ENCODE measurements at places on chromosomes 3 and 15.

- no peak for DNase-seq
Observed at GRCh38 chr15:48355377-48355776, 24.1 kb downstream of the DUT start.

- DNase-seq, result no peak
Observed at GRCh38 chr3:98333989-98334606, 19.6 kb upstream of the OR5K4 start.

GRCh38 chr3:15964605-15965442 lies 167.0 kb upstream of the ANKRD28 start:
- DNase-seq, result no peak

DNA sequence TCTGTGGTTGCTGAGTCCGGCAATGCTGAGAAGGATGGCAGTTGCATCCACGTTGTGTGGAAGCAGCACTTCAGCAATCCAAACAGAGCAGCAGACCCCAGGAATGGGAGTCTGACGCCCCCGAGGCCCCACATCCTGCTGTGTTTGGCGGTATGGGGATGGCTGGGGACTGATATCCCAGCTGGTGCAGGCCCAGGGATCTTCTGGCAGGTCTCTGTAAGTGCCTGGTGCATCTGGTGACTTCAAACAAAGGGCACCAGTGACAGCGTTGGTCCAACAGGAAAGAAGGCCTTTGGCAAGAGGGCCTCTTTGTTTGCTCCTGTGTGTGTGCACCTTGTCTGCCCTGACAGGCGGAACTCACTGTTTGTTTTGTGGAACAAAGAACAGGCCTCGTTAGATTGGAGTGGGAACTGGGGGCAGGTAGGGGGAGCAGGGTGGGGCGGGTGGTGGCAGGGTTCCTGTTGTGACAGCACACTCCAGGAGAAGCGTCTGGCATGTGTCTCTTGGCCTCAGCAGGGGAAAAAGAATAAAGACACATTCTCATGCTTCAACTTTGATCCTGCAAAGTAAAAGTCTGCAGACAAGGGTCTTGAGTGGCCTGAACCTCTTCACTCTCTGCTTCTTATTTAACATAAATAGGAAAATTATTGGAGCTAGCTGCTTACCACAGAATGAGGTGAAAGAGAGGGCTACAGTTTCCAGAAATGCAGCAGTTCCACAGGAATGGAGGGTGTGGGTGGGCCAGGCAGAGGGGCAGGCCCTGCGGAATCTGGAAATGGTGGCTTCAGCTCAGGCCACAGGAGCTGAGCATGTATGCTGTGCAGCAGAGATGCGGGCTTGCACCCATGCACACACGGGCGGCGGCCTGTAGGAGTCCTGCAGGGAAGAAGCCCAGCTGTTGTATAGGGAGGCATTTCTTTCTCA lies 94.5 kb upstream of the MYZAP start:
- no peak for DNase-seq

DNA sequence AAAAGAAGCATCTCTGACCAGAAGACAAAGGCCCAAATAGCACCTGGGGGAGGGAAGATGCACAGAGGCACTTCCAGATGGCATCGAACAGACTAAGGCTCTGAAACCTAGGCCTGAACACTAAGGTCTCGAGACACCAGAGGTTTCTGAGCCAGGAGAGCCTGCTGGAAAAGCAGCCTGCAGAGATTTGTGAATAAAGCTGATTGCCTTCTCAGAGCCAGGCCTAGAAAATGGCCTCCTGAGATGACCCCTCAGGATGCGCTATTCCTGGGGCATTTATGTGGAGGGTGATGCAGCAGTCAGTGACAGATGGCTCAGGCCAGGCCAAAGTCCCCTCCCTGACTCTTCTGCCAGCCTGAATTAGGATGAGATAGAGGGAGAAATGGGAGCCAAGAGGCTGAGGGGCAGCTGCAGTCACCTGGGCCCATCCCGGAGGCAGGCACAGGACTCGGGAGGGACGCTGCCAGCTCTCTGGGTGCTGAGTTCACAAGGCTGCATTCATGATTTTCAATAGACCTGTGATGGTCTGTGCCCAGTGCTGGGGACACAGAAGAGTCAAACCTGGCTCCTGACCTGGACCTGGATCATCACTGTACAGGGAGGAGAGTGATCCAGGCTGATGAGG lies 6.9 kb downstream of the PRSS50 start:
- DNase-seq, result no peak

DNA sequence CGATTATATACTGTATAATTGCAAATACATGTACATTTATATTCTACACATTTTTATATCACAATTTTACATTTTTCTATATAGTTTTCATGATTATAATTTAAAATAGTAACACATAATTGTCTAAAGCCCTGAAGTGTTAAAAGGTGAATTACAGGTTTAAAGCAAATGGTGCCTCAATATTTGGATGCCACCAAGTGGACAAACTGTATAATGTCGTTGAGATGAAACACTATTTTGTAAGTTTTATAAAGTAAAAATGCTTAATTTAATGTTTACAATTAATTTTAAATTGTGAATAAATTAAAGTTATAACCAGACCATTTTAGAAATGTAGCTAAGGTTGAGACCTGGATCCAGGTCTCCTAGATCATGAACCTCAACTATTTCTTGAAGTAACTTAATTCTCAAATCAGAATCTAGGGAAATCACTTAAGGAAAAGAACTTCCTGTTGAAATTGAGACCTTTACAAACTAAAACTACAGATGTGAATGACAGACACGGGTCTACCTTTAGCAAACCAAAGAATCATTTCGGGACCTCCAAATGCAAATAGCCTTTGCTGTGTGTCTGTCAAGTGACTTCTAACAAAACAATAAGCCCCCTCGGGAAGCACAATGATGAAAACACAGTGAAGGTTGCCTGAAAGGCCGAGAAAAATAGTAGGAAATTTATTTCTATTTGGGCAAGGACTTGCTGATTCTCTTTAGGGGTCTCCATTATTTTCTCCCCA lies 37.8 kb downstream of the EHHADH start:
- no peak for DNase-seq

DNA sequence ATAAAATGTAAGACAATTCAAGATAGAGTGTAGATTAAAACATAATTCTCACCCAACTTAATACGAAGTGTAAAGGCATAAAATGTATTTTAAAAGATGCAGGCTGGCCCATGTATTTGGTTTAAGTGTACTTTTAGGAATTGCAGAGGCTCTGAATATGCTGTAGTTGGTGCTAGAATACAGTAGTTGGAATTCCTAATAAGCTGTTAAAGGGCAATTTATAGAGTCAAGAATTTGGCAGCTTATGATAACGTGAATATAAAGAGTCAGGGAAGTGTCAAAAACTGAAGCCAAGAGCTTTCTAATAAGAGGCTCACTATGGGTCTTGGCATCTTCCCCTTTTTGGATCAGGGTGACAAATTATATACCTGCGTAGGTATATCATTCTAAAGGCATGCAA lies 36.5 kb downstream of the ADAMTS9 start:
- no peak for DNase-seq

GRCh38 chr3:187305881-187306280 lies 14.3 kb upstream of the MASP1 start:
- no peak for DNase-seq

GRCh38 chr15:60255390-60255789 lies 142.4 kb downstream of the ANXA2 start:
- no peak for DNase-seq

DNA sequence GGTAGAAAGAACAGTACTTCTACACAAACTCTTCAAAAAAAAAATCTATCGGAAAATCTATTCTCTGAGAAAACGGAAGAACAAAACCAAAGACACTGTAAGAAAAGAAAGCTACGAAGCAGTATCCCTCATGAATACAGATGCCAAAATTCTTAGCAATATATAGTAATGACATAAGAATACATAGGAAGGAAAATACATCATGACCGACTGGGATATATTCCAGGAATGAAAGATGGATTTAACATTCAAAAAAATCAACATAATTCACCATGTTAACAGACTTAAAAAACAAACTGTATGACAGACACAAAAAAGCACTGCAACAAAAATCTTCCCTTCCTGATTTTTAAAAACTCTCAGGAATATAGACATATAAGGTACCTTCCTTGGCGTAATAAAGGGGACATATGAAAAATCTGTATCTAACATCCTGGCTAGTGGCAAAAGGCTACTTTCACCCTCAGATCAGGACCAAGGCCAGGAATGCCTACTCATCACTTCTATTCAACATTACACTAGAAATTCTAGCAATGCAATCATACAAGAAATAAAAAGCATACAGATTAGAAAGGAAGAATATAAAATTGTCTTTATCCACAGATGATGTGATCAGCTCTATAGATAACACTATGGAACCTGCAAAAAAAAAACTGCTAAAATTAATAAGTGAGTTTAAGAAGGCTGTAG lies 77.6 kb upstream of the XXYLT1 start:
- DNase-seq, result no peak

DNA sequence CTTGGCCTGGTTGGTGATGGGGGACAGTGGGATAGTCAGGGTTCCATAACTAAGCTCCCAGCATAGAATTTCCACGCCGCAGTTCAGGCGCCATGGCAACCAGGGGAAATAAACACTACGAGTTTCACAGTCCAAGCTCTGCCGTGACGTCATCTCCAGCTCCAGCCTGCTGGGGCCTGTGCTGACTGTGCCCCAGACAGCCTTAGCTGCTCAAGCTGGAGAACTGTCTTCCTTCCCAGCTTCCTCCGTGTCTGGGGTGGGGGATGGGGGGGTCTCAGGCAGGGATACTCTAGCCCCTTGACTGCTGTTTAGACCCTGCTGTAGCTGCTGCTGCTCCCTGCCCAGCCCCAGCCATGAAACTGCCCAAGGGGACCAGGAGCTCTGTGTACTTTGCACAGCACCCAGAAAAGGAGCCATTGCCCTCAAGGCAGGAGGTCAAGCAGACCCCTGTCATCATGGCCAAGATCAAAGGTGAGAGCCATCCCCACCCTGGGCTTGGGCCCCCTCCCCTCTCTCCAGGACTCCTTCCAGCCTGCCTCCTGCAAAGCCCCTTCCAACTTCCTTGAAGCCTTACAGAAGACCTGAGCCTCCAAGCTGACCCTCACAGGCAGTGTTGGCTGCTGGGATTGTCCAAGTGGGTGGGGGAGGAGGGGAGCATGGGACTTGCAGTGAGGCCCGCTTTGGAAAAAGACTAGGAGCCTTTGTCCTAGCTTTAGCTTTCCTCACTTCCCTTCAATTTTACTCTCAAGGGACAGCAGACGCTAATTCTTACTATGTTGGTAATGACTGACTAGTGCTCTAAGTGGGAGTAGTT lies 11.4 kb upstream of the CSPG4 start:
- DNase-seq, result no peak

GRCh38 chr15:48352474-48353072 lies 21.3 kb downstream of the DUT start:
- no peak for DNase-seq

GRCh38 chr3:129604767-129605166 lies 1.7 kb downstream of the PLXND1 start:
- DNase-seq, result no peak

DNA sequence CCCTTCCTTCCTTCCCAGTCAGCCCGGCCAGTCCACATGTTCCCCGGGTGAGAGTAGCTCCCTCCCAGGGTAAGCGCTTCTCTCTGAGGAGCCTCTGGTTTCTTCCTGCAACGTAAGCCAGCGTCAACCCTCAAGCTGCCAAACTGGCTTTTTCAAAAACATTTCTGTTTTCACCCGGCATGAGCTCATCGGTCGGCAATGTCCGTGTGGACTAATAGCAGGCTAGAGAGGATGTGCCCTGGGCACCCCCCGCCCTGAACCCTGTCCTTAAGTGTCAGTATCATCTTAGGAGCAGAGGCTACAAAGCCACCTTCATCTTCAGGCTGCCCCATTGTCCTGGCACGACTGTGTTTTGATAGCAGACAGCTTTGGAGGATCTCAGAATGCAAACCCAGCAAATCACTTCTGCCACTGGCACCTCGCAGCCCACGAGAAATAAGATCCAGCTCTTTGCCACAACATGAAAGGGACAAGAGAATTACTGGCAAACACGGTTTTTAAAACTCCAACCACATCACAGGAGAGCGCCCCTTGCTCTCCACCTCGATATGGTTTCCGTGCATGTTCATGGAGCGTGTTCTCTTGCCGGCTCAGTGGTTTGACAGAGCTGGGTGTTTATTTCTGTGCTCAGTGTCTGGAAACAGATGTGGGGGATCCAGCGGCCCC lies 9.9 kb downstream of the ALDH1A3 start:
- DNase-seq, result no peak

GRCh38 chr3:139482206-139482605 lies 5.9 kb upstream of the RBP2 start:
- DNase-seq, result no peak

GRCh38 chr15:42494998-42495360 lies 455 bp upstream of the SNAP23 start:
- peak; percentile 56 for DNase-seq

DNA sequence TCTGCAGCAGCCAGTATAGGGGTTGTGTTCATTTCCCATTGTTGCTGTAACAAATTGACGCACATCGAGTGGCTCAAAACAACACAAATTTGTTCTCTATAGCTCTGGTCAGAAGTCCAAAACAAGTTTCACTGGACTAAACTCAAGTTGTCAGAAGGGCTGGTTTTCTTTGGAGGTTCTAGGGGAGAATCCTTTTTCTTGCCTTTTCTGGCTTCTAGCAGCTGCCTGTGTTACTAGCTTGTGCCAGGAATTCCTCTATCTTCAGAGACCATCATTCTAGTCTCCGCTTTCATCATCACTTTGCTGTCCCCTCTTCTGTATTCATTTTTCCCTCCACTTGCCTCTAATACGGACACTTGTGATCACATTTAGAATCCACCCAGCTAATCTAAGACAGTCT lies 20.5 kb downstream of the GASK1A start:
- no peak for DNase-seq

- DNase-seq, result no peak
Observed at GRCh38 chr15:48544778-48545177, 100.7 kb downstream of the FBN1 start.

DNA sequence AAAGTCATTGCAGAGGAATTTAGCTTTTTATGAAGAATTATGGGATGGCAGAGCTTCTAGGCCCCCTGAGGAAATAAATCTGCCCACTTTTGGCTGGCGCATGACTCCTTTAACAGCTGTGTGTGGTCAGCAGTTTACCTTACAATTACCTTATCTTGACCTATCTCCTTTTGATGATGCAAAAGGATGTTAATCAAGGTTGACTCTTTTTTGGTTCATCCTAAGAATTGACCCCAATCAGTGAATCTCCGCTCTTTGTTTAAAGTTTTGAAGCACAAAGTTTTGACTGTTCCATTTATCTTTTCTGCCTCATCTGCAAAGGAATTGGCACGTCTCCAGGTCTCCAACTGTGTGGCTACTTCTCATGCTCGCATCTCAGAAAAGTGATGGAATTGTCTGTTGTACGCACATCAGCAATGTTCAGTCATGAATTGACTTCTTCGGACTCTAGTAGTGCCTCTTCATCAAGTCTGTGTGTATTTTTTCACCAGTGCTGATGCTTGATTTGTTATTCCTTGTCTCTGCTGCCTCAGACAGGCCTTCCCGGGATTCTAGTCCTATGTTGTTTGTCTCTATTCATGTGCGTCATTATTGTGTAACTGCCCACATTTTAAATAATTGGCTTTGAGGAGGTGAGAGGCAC lies 196.2 kb upstream of the CFAP20DC start:
- DNase-seq, result no peak

GRCh38 chr3:31142139-31142538 lies 247.7 kb upstream of the GADL1 start:
- DNase-seq, result no peak

All from cerebellar nuclear complex (tissue), 1 donor.